Astrocyte (in vitro differentiated cells and primary cell): ENCODE measurements at places on chromosomes 1 and 21. TPM values are rescaled to one million over a fixed set of nuclear protein-coding genes. Genes with fewer than 3 reads are reported as not detected.

DNA sequence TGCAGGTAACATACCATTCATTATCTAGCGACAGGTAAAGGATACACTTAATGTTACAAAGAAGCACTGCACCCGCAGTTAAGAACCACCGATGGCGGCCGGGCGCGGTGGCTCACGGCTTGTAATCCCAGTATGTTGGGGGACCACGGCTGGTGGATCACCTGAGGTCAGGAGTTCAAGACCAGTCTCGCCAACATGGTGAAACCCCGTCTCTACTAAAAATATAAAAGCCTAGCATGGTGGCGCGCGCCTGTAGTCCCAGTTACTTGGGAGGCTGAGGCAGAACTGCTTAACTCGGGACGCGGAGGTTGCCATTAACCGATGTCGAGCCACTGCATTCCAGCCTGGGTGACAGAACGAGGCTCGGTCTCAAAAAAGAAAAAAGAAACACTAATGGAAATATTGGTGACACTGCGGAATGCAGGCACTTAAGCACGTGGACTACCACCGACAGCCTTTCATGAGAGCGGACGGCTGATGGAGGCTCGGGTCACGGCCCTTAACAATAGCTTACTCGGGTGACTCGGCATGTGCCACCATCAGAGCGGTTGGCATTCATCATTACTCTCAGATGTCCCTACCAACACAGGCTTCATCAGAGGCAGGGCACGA, 542 bp downstream of the GAS5 start:
- peaks cover 49% of the 10 kb centered on the region for H3K36me3 ChIP-seq
- H3K27me3 ChIP-seq, result no peaks in the 10 kb centered on the region
- no peak for DNase-seq

DNA sequence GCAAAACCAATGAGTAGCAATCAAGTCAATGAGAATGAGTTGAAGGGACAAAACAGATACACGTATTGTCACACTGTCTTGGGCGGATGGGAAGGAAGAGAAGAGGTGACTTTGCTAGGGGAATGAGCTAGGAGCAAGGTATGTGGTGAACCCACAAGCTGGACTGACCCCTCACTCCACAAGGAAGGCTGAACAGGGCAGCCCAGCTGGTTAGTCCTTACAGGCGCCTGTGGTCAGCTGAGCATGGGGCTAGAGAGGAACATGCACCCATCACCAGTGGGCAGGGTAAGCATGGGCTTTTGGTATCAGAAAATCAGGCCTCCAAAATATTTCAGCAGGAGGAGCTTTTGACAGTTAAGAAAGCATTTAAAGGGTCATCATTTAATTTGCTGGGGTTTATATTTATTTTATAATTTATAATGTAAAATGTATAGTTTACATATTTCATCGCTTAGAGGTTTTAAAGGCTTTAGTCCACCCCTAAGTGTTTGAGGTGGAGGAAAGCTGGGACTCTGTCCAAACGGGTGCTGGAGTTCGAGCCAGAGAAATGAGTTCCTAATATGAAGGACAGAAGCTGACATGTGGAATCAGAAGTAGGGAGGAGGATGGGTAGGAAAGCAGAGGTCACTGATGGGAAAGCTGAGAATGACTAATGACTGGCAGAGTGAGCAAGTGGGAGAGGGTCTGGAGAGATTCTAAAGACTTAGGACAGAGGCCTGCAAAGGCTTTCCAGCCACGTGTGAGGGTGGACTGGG, 22.0 kb upstream of the ACBD6 start:
- no peak overlapping the region for H3K27ac ChIP-seq
- no peak overlapping the region for H3K4me3 ChIP-seq
- no peaks in the 10 kb centered on the region for H3K27me3 ChIP-seq
- H3K4me1 ChIP-seq, result peaks cover 9% of the 10 kb centered on the region

DNA sequence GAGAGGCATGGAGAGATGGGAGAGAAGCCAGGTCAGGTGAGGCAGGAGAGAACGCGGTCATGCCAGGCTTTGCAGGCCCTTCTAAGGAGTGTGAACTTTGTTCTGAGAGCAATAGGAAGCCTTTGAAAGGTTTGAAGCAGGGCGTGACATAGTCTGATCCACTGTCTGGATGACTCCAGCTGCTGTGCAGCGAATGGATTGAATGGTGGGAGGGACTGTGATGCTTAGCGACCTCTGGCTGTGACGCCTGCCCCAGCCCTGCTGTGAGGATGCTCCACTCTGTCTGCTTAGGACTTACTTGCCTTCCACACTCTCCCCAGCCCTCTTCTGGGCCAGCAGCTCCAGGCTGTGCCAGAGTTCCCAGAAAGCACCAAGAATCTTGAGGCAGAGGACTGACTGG, 41.8 kb upstream of the POU3F1 start:
- H3K27ac ChIP-seq, result no peak overlapping the region
- H3K4me1 ChIP-seq, result no peaks in the 10 kb centered on the region
- H3K4me3 ChIP-seq, result no peak overlapping the region

- no peaks in the 10 kb centered on the region for H3K36me3 ChIP-seq
- no peaks in the 10 kb centered on the region for H3K27me3 ChIP-seq
- H3K4me1 ChIP-seq, result peaks cover 22% of the 10 kb centered on the region
- H3K4me3 ChIP-seq, result no peak overlapping the region
Measured at GRCh38 chr1:173409613-173410012, 67.5 kb upstream of the PRDX6 start.

DNA sequence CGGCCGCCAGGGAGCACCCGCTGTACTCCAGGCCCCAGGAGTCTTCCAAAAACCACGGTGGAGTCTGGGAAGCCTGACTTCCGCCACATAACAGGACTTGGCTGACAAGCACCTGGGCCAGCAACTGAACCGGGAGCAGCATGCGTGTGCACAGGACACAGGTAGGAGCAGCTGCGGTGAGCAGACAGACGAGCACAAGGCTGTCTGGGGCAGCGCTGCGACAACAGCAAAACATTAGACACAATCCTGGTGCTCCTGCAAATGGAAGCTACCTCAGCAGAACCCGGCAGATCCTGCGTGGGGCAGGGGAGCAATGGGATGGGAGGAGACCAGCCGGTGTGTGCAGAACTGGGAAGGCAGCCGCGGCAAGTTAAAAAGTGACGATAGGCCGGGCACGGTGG, 80.4 kb downstream of the NPHP4 start:
- H3K4me1 ChIP-seq, result peaks cover 6% of the 10 kb centered on the region
- no peaks in the 10 kb centered on the region for H3K36me3 ChIP-seq
- H3K4me3 ChIP-seq, result no peak overlapping the region
- DNase-seq, result no peak
- no peak overlapping the region for H3K27ac ChIP-seq
- no peaks in the 10 kb centered on the region for H3K27me3 ChIP-seq

- H3K27me3 ChIP-seq, result no peaks in the 10 kb centered on the region
- H3K27ac ChIP-seq, result no peak overlapping the region
- no peak for DNase-seq
- H3K36me3 ChIP-seq, result peaks cover 25% of the 10 kb centered on the region
- H3K4me3 ChIP-seq, result no peak overlapping the region
Measured at GRCh38 chr1:203799971-203800370, 4.5 kb downstream of the ZBED6 start.

- DNase-seq, result no peak
- no peaks in the 10 kb centered on the region for H3K36me3 ChIP-seq
- H3K4me1 ChIP-seq, result peaks cover 38% of the 10 kb centered on the region
- H3K4me3 ChIP-seq, result no peak overlapping the region
- no peaks in the 10 kb centered on the region for H3K27me3 ChIP-seq
- H3K27ac ChIP-seq, result no peak overlapping the region
Measured at GRCh38 chr1:183841550-183841949, 36.6 kb downstream of the RGL1 start.

DNA sequence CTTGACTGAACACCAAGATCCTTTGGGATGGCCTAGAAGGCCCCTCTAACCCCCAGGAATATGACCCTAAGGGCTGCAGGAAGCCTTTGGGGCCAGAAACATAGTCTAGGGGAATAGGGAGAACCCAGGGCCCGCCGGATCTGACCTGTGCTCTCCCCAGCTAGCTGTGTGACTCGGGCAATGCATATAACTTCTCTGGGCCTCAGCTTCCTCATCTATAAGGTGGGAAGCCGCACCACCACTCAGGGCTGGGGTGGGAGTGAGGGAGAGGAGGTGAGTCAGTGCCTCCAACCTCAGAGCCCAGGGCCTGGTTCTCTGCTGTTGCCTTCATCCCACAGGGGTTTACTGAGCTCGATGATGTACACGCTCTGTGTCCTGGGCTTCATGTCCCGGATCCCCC, 434.4 kb downstream of the PTPRU start:
- no peak overlapping the region for H3K4me3 ChIP-seq
- DNase-seq, result no peak
- no peak overlapping the region for H3K27ac ChIP-seq
- no peaks in the 10 kb centered on the region for H3K36me3 ChIP-seq
- peaks cover 4% of the 10 kb centered on the region for H3K4me1 ChIP-seq

DNA sequence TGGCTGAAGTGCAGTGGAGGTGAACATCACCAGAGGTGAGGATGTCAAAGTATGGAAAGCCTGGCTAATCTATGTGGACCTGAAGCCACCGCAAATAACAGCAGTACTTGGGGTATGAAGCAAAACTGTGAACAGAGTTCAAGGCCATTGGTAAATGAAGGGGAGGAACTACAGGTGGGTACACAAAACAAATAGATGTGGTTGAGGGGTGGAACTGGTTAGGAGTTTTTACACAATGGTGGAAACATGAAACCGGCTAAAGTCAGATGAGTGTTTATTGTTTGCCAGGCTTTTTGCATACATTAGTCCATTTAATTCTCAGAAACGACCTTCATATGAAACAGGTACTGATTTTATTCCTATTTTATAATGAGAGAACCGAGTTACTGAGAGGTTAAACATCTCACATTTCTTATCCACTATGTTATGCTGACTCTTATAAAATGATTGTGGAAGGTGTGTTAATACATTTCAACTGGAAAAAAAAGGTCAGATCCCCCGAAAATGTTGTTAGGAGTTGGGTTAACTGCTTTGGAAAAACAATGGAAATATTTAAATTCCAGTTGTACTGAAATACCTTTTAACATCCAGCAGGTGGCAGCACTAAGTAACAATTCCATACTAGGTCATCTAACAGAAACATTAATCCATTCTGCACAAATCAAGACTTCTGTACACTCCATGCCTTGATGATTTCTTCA, 44.3 kb upstream of the GTF2B start:
- peaks cover 19% of the 10 kb centered on the region for H3K36me3 ChIP-seq
- no peak overlapping the region for H3K4me3 ChIP-seq
- peak; percentile 19 for DNase-seq
- H3K27ac ChIP-seq, result no peak overlapping the region

NUF2 gene
- total RNA-seq, result 2.2 and 2.4 TPM in 2 replicates

PIP5K1A gene
- total RNA-seq, result 104 and 121 TPM in 2 replicates

MANEAL gene
- 0.67 and 1.4 TPM in 2 replicates for total RNA-seq

LAMC1 gene
- 270 and 284 TPM in 2 replicates for total RNA-seq

PTP4A2 gene
- total RNA-seq, result 260 and 271 TPM in 2 replicates

GPATCH3 gene
- total RNA-seq, result 12.8 and 13.7 TPM in 2 replicates
